Central memory CD8-positive, alpha-beta T cell (primary cell): ENCODE measurements at places on chromosomes 4 and X.

- DNase-seq: no peak
Measured at GRCh38 chr4:108192056-108192455, 23.3 kb upstream of the LEF1 start.

DNA sequence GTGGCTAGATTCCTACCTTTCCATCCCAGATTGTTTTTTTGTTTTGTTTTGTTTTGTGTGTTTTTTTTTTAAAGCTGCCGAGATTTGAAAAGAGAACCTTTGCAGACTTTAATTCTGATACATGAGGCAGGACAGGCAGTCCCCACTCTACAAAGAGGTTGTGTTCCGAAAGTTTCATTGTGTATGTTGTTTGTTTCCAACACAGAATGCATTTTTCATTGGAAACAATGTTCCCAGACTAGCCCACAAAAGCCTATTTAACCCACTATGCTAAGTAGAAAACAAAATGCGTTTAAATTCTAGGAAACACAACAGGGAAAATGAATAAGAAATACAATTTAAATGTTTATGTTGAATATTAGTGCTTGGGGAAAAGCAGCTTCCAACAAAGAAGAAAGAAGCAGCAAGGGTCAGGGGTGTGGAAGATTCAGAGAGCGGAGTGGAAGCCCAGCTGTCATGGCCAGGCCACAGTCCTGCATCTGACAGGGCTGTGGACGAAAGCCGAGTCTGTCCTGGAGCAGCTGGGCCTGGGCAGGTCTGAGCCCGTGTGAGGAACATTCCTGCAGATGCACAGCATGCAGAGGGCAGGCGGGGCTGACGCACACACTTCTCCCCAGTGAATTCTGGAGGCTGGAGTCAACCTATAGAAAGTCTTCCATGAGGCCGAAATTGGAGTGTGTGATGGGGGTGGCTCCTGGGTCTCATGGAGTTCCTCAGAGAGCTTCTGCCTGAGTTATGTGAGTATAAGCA lies 12.4 kb upstream of the SETD7 start:
- DNase-seq: no peak

GRCh38 chr4:110797486-110797885 lies 174.6 kb upstream of the PITX2 start:
- DNase-seq: no peak

DNA sequence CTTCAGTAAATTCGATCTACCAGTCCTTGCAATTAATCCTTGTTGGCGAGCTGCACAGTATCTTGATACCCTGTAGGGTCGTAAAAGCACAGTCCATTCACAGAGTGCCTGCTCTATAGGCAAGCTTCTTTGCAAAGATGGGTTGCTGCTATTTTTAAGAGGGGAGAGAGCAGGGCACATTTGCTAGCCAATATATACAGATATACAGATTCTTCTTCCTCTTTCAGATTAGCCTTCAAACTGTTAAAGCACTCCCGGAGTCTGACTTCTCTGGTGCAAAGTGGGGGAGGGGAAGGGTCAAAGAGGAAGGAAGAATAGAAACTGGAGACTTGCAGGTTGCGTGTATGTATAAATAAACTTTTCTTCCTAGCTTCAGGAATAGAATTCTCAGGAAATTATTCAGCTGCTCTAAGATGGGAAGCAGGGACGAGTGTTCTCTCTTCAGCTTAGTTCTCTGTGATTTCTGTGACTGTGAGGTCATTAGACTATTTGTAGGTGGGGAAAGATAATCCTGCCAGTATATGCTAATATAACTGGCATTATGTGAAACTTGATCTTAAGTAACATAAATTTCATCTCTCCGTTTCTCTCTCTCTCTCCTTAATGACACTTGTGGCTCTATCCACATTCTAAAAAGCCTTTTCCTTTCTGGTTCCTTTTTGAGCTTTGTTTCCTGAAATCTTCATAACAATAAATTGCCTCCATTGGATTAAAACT lies at the start of gene CYSLTR1:
Gene CYSLTR1, minus strand, starts transcription at position 242 of the 717 bp plus-strand sequence. CDS start 53,865 bp downstream, outside the sequence.
- no peak for DNase-seq

DNA sequence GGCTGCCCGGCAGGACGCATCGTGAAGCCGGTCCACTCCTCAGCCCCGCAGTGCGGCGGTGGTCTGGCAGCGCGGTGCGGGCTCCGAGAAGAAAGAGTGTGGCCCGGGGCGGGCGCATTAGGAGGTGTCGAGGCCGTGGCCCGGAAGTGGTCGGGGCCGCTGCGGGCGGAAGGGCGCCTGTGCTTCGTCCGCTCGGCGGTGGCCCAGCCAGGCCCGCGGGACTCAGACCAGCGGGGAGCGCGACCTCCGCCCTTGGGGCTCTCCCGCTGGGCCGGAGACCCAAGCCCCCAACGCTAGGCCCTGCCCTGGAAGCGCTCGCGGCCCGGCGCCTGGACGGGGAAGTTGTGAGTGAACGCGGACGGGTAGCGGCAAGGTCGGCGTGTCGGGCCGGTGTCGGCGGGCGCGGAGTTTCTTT lies 60.0 kb downstream of the HS3ST1 start:
- no peak for DNase-seq

- DNase-seq: no peak
Measured at GRCh38 chr4:26152056-26152455, 168.8 kb upstream of the RBPJ start.

DNA sequence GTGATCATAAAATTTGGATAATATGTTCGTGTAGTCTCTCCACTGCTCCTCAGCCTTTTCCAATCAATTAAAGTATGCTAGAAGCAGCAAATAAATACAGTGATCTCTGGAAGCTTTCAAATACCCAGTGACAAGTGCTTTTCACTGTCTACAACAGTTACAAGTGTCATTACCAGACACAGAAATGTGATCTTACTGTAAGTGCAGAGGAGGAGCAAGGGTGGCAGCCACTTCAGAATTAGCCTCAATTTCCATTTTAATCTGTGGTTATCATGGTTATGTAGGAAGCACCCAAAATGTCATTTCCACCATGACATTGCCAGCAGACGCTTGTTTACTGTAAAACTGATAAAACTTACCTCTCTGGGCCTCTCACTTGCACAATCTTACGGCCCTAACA lies 133.9 kb upstream of the ADAMTS3 start:
- no peak for DNase-seq

- no peak for DNase-seq
Measured at GRCh38 chr4:15396157-15396800, 31.6 kb upstream of the C1QTNF7 start.

GRCh38 chr4:24382381-24382780 lies 202.0 kb downstream of the DHX15 start:
- DNase-seq: no peak

- no peak for DNase-seq
Measured at GRCh38 chr4:86593688-86594558, at the start of gene PTPN13. Gene PTPN13, plus strand, starts transcription at chr4:86594315. Its CDS starts 40,942 bp downstream, at chr4:86635257.

GRCh38 chr4:149701435-149702156 lies 114.0 kb downstream of the IQCM start:
- DNase-seq: no peak

DNA sequence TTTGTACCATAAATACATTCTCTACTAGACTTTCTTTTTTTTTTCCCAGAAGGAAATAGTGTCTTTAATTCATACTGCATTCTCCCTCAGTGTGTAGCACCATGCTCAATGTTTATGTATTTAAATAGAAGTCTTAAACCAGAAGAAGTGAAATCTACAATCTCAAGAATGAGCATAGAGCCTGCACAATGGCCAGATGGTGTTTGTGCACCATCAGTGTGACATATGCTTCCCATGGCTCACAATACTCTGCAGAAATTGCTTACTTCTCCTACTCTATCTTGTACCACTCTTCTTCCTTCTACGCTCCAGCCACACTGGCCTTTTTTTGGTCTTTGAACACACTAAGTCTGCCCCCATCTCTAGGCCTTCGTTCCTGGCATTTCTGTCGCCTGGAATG lies 2.6 kb upstream of the DOCK11 start:
- no peak for DNase-seq

GRCh38 chrX:139194571-139195280 lies 335.8 kb upstream of the F9 start:
- DNase-seq: no peak

- no peak for DNase-seq
Measured at GRCh38 chr4:75065909-75066308, 133.0 kb downstream of the PARM1 start.

GRCh38 chrX:45992402-45993123 lies 552.7 kb downstream of the ZNF674 start:
- no peak for DNase-seq

GRCh38 chr4:108320061-108320460 lies 151.3 kb upstream of the LEF1 start:
- no peak for DNase-seq

DNA sequence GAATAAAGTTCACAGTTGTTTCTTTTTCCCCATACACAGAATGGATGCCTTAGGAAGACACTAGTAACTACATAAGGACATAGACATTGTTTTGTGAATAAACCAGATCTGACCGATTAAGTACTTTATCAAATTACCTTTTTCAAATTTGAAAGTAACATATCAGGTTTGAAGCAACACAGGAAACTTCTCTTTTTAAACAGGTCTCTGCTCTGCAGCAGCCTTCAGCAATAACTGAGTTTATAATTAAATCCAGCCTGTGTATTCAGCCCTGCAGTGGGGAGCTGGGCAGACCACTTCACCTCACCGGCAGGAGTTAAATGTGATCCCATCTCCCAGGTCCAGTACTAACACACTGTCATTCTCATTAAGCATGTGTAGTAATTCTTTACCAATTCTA lies 68.3 kb upstream of the ATOH1 start:
- no peak for DNase-seq

DNA sequence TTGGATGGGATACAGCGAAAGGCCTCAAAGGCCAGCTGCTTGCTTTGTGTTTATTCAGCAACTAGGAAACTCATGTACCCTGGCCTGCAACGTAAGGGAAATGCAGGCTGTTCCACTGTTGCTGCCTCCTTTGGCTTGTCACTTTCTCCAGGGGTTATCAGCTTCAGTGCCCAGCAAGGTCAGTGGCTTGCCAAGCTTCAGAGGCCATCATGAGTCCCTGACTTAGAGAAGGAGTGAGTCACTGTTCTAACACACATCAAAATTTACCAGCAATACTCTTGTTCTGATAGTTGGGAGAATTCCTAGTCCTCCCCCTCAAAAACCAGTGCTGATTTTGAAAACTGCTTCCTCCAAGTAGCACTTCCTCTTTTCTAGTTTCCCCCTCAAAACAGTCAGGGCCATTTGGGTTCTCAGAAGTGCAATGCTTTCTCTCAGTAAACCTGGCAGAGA lies 250.8 kb downstream of the ARHGAP24 start:
- DNase-seq: no peak

DNA sequence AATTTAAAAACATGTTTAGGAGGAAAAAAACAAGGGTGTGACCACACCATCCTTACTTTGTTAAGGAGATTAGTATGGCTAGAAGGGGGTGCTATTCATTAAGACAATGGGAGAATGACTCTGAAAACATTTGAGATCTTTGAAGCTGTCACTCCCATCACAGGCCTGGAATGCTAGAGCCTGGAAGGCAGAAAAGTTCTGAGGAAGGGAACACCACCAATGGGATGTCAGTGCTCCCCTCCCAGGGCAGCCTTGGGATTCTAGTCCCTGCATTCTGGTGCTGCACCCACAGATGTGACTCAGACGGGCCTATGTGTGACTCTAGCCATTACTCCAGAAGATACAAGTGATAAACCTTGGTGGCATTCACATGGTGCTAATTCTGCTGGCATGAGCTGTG lies 162.2 kb upstream of the ANXA10 start:
- no peak for DNase-seq

GRCh38 chrX:82092307-82092706 lies 890.4 kb downstream of the SH3BGRL start:
- no peak for DNase-seq

DNA sequence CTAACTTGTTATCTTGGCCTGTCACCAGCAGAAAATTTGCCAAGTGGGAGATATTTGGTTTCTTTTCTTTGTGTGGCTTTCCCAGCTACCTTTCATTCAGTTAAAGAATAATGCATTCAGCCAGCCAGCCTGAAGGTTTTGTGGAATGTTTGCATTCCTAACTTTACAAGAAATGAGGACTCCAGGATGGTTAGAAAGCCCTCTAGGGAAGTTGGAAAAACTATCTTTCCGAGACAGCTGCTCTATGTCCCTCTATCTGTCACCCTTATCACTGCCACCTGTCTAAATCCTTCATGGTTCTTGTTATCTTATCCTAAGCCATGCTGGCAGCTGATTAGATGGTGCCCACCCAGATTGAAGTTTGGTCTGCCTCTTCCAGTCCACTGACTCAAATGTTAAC lies 384.2 kb downstream of the SH3BGRL start:
- DNase-seq: no peak
